ENCODE measurements at places on chromosomes 2 and 18.

- no peak for DNase-seq
Observed at GRCh38 chr18:75471850-75472249, 44.3 kb upstream of the SMIM21 start.

DNA sequence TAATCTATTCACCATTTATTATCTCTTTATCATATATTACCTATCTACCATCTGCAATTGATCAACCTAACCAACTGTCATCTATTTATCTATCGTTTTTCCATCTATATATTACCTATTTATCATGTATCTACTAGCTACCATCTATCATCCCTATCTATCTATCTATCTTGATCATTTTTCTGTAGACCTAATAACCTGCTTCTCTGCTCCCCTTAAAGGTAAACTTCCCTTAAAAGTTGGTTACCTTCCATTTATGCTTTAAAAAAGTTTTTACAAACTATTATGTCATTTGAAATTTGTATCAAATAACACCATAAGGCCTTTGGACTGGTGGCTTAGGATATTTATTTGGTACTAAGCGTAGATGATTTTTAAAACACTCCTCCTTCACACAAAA is 47.2 kb downstream of the TMEM18 start:
- peak; percentile 97 for DNase-seq

DNA sequence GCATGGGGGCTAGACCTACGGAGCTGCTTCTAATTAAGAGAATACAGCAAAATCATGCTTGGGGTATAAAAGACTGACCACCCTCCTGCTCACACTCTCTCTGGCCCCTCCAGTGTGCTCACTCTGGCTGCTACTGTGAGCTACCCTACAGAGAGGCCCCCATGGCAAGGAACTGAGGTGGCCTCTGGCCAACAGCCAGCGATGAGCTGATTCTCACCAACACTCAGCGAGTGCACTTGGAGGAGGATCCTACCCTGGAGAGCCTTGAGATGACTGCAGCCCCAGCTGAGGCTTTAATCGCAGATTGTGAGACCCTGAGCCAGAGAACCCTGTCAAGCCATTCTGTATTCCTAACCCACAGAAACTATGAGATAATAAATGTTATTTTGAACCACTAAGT is 88.2 kb downstream of the GFPT1 start:
- DNase-seq = no peak

DNA sequence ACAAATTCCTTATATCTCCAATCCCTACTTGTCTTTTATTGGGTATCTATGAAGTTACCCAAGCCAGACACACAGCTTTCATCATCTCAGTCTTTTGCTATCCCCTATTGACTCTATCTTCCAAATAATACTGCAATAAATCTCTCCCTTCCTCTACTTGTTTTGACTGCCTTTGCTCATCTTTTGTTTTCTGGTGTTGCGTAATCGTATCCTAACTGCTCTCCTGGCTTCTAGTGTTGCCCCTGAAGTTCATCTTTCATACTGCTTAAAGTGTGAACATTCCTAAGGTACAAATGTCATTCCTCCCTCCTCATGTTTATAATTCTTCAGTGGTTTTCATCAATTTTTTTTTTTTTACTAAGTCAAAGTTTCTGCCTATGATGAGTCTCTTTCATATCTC is 491.3 kb upstream of the DCC start:
- DNase-seq = no peak

DNA sequence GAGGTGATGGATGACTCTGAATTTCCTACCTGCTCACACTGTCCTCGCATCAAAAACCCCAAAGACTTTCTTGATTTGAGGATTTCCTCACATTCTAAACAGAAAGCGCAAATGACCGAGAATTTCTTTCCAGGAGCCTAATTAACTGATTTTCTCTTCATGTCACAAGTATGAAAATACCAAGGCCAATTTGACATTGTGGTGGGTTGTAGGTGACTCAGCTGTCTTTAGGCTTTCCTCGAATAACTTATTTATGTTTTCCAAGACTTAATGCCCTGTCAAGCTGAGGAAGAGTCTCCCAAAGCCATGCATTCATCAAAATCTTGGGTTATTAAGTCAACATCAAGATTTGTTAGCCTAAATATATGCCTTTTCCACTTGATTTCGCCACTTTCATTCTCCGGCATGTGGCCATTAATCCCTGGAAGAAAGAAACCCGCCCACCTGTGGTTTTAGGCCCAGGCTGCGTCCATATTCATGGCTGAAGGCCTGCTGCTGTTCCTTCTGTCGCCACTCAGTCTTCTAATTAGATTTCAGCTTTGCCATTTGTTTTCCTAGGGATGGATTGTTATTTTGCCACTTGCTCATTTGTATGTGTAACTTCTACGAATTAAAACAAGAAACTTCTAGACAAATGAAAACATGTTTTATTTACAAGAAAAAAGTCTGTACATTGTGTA is 84.9 kb downstream of the ST6GAL2 start:
- peak; percentile 13 for DNase-seq

DNA sequence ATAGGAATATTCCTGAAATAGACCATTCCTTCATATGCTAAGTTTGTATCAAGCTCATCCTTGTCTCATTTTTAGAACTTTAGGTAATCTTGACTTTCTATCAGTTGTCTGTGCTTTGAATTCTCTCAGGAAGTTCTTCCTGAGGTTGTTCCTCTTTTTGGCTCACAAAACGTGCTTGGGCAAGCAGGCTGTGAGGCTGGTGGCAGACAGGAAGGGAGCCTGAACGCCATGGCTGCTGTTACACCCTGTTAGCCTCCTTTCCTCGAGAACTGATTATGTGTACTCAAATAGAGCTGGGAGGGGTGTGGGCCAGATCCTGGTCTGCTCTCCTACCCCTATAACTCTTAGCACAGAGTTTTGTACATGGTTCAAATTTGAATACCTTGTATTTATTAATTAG is 136.4 kb upstream of the CELF4 start:
- no peak for DNase-seq

- no peak for DNase-seq
Observed at GRCh38 chr2:143334837-143335236, 205.6 kb downstream of the ARHGAP15 start.

DNA sequence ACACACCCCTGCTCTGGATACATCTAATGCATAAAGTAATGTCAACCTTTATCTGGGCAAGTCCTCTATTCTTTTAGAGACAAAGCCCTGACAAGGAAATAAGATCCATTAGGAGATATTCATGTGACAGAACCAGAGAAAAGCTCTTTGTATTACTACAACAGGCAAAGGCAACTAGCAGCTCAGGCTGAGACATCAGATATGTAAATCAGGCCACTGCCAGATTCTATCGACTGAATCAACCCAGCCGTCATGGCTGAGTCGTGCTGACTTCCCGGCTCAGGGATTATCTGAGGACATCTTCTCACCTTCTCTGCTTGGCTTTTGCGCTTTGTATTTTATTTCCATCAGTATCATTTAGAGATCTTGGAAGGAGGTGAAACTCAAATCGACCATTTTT is 294.5 kb downstream of the PLCL1 start:
- no peak for DNase-seq

DNA sequence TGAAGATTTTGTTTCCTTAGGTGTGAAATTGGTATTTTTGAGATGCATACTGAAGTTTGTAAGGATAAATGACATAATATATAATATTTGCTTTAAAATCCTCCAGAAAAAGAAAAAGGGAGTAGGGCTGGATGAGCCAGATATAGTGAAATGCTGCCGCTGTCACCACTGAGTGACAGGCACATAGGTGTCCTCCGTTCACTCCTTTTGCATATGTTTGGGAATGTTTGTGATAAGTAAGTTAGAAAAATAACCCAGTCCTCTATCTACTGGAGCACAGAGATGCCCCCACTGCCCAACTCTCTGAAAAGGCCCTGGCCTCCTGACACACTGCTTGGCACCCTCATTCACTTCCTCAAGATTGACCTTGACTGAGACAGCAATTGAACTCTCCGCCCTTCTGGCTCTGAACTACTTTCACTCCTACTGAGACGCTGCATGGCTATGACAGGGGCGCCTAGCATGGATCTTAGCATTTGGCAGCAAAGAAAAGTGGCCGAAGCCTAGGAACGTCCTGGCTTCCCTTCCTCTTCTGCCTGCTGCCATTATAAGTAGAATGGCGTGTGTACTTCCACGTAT is 10.1 kb downstream of the ID2 start:
- no peak for DNase-seq

GRCh38 chr2:230969659-230970015 is 26.3 kb upstream of the SPATA3 start:
- no peak for DNase-seq

GRCh38 chr2:197939787-197940186 is 135.4 kb downstream of the PLCL1 start:
- DNase-seq = no peak

GRCh38 chr2:240245184-240245583 is 104.7 kb upstream of the OTOS start:
- no peak for DNase-seq

DNA sequence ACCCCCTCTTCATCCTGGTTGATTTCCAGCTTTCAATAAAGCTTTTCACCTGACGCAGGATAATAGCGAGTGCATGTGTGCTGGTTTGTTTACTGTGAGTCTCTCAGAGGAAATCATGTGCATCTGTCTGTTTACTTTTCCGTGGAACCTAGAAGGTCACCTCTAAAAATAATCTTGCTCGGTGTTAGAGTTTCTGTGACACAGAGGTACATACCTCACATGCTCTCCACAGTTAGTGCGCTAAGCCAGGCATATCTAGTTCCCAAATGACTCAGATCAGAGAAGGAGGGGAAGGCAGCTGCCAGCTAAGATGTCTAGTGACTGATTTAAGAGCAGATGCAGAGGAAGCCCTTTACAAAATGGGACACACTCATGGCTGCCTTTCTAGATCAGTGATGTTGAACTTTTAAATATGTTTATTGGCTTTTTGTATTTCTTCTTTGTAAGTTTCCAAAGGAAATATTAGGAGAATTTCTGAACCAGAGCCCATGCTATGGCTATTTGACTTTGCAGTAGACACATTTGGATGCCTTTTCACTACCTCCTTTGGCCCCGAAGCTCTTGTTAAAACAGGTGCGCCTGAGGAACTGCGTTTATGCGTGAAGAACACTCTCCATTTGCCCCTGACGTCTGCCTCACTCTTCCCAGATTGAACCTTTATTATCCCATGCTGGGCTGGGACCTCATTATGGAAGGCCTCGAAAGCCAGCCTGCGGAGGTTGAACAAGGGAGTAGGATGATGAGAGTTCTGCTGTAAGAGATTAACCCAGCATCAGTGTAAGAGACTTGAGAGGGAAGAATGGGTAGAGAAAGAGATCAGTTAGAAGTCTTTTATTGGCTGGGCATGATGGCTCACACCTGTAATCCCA is 145.6 kb downstream of the FAM161A start:
- DNase-seq = no peak

DNA sequence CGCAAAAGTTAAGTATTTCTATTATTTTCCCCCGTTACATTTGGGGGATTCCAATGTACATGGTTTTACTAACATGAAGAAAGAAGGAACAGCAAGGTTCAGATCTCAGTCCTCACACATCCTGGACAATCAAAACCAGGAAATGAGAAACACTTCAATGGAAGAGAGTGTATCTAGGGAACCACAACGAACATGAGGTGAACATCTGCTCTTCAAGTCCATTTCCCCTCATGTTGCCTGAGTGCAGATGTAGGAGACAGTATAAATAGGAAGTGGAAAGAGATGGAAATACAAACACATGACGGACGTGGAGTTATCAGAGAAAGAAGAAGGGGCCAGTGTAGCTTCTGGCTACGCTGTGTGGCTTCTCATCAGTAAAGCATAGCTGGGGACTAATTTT is 52.6 kb downstream of the CHN1 start:
- no peak for DNase-seq

DNA sequence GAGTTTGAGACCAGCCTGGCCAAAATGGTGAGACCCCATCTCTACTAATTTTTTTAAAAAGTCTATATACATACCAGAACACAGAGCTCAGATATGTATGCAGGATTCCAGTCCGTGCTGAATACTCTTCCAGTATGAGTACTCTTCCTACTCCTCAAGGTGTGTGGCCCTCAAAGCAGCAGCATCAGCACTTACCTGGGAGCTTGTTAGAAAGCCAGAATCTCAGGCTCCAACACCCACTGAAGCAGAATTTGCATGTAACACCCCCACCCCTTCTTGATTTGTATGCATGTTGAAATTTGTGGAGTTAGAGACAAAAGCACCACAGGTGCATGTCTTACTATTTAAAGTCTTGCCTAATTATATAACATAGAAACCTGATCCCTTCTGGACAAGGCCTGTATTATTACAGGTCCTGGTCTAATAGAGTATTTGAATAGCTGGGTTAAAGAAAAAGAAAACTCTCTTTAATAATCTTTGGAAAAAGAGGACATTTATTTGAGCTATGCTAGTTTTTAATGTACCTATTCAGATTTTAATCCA is 50.3 kb upstream of the NFE2L2 start:
- no peak for DNase-seq

DNA sequence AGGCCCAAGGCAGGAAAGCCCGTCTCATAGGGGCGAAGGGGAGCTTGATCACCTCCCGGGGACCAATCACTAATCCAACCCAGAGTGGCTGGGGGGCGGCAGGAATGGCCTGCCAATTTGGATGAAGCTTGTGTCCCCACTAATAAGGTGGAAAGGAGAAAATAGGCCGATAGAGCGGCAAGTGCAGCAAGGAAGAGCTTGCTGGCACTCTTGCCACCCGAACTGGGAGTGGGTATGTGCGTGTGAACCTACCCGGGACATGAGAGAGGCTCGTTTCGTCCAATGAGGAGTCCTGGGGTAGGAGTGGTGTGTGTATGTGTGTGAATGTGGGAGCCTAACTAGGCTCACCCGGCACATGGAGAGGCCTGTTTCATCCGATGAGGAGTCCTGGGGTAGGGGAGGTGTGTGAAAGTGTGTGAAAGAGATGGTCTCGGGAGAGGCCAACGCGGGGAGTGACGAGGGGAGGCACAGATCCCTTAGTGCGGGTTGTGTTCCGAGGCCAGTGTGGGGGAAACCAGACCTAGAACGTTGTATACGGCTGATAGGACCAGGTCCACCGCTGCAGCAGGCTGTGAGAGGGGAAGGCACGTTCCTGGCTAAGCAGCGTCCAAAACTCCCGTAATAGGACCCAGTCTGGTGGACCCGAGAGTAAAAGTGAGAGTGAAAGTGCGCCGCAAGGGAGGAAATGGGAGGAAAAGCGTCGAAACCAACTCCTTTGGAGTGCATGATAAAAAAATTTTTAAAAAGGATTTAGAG is 47.1 kb upstream of the SELENOI start:
- no peak for DNase-seq

GRCh38 chr18:44602845-44603244 is 77.8 kb upstream of the SETBP1 start:
- no peak for DNase-seq

- no peak for DNase-seq
Observed at GRCh38 chr18:5717256-5717655, 173.5 kb upstream of the EPB41L3 start.

DNA sequence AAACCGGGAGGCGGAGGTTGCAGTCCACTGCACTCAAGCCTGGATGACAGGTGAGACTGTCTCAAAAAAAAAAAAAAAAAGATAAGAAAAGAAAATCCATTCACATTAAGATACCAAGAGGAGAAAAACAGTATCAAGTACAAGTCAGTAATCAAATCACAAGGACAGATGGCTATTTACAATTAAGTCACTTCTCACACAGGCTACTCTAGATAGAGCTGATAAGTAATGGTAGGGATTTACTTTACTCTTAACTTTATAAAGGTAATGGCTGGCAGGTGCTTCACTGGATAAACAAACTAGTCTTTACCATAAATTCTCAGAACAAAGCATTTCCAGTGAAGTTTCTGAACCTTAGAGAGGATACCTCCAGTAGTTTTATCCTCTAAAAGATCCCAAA is 11.5 kb downstream of the SF3B1 start:
- peak; percentile 89 for DNase-seq

- DNase-seq = no peak
Observed at GRCh38 chr2:73217826-73218225, 3.8 kb downstream of the SMYD5 start.

- DNase-seq = no peak
Observed at GRCh38 chr2:8090748-8091700, 590.8 kb upstream of the ID2 start.
